NCI-H345 (cell line): ENCODE measurements at places on chromosomes 13 and 19.

GRCh38 chr19:55686311-55687050, 11.5 kb downstream of the EPN1 start:
- DNase-seq, result no peak

DNA sequence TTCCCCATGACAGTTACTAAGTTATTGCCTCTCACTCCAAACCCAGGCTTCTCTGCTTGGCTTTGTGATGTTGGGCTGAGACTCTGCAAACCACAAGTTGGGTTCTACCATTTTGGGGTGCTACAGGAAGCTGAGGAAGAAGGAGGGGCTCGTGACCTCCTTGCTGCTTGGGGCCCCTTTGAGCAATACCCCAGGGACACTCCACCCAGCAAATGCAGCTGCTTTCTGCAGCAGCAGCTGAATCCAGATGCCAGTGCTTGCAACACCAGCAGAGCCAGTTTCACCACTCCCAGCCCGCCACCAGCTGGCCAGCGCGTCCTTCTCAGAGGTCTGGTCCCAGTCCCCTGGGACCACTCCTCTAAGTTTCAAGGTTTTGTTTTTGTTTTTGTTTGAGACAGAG, 22.0 kb upstream of the UBAC2 start:
- DNase-seq, result no peak

DNA sequence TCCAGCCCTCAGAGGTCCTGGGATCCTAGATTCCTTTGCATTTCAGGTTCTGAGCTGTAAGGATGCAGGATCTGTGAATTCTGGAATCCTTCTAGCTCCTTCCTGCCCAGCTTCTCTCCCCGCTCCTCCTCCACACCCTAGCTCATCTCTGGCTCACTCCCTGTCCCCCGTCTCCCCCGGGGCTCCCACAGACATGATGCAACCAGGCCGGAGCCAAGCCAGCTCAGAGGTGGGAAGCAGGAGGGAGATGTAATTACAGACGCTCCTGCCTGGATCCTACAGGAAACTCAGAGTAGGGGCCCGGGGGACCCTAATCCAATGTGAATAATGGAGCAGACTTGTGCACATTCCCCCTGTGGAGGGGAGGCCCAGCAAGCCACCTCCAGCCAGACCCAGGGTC, 4.5 kb downstream of the GNG8 start:
- no peak for DNase-seq

- no peak for DNase-seq
Measured at GRCh38 chr19:39913682-39914333, 20.6 kb downstream of the FCGBP start.

DNA sequence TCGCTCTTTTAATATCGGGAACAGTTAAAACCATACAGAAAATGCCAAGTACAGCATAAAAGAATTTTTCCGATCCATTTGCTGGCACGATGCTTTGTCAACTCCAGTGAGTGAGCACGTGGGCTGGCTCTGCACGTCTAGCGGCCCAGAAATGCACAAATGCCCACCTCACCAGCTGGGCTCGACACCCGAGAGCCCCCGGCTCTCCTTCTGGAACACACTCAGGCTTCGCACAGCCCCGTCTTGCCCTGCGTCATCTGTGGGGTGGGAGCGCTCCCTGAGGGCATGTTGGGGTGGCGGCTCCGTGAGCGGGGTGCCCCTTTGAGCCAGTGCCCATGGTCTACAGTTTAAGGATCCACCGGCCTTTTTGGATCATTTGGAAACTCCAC, 24.5 kb downstream of the ATP4B start:
- no peak for DNase-seq

- no peak for DNase-seq
Measured at GRCh38 chr13:95516021-95516420, 36.5 kb upstream of the CLDN10 start.

- DNase-seq, result no peak
Measured at GRCh38 chr13:31038834-31039552, 106.5 kb downstream of the TEX26 start.

- DNase-seq, result peak; percentile 26
Measured at GRCh38 chr19:10871711-10872545, 575 bp downstream of the CARM1 start.

GRCh38 chr13:27813826-27814225, 21.5 kb downstream of the GSX1 start:
- no peak for DNase-seq

DNA sequence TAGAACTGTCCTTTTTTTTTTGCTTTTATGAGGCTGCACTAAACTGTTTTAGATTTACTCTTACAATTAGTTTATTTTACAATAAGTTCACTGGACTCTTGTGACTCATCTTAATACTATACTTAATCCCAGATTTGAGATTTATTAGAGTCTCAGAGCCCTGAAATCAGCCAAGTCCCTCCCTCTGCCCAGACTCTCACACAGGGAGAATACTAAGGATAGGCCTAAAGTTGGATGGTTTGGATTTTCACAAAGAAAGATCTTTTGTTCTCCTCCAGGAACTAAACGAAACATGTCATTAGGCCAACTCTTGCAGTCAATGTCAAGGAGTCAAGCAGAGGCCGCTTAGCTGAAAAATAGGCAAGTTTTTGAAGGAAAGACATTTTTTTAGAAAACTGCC, 42.7 kb upstream of the MIR17HG start:
- DNase-seq, result no peak

DNA sequence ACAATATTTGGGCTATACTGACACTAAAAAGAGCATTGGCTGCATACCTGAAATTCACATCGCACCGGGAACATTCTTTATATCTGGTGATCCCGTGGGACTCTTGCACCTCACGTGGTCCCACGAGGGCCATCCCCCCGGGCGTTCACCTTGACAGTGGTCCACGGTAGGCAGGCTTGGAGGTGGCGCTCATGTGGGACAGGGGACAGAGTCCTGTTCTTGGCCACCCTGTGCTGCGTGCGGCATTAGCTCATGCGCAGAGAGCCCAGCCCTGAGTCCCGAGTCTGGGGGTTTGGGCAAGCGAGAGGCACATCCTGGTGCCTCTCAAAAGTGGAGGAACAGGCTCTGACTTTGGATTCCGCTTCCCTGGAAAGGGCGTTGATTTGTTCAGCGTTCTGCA, 7.5 kb downstream of the GAMT start:
- no peak for DNase-seq

GRCh38 chr19:33669376-33669775, 47.6 kb downstream of the CHST8 start:
- DNase-seq, result no peak

DNA sequence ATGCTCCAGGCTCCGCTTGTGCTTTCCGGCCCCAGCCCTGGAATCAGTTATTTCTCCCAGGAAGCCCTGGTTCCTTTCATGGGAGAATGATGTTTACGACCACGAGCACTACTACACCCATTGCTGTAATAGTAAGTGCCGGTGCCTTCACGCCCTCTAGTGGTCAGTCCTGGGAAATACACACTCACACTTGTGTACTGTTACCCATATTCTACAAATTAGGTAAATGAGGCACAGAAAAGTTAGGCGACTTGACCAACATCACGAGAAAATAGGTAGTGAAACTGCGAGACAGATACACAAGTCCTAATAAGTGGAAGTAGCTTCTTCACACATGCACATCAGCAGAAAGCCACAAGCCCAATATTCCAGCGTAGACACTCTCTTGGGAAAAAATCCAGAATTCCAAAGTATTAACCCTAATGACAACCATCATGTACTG, 21.7 kb downstream of the CEACAM21 start:
- DNase-seq, result peak; percentile 57

- DNase-seq, result no peak
Measured at GRCh38 chr19:40776364-40776763, 1.0 kb downstream of the MIA start.

GRCh38 chr19:15732388-15732787, 4.6 kb downstream of the OR10H2 start:
- DNase-seq, result no peak

DNA sequence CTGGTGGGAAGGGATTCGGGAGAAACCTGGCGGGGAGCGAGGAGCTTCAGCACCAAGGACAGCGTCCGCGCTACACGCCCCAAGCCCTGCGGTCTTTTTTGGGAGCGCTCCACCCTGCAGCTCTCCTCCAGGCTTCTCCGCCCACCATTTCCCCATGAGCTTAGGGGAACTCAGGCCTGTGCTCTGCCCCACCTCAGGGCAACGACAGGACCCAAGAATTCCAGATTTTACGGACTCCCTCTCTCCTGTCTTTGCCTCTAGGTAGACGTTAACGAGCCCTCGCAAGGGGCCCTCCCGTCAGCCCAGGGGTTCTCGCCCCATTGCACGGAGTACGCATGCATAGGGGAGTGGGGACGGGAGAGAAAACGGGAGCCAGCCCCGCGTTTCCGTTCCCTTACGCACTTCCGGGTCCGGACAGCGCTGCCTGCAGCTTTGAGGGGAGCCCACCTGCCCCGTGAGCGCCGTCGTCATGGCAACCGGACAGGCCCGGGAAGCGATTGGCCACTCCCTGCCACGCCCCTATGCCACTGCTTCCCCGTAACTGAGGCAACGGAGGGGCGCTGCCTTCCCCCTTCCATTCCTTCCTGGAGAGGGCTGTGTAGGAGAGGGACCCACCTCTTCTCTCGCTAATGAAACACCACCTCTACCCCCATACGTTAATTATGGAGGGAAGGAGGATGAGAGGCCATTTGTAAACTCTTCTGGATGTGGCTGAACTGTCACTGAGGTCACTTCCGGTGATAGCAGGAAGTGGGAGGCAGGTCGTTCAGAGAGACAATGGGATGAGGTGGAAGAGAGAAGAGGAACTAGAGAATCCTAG, 20.8 kb downstream of the NOVA2 start:
- no peak for DNase-seq

GRCh38 chr19:37946132-37946531, 39.1 kb downstream of the SIPA1L3 start:
- no peak for DNase-seq

- DNase-seq, result no peak
Measured at GRCh38 chr13:31094331-31095015, 67.2 kb downstream of the HSPH1 start.

DNA sequence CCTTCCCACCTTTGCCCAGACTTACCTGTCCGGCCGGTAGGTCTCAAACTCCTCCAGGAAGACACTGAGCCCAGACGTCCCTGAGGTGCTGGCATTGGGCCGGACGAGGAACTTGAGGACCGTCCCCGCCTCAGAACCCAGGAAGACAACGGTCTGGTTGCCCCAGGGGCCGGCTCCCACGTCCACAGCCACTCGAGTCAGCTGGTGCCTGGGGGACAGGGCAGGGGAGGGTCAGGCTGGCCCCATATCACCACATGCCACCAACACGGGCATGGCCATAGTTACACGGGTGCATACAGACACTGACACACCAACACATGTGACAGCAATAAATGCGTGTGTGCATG, 8.4 kb upstream of the LRG1 start:
- no peak for DNase-seq

- DNase-seq, result no peak
Measured at GRCh38 chr13:88979465-88980175, 1308.4 kb downstream of the SLITRK5 start.

- DNase-seq, result no peak
Measured at GRCh38 chr13:39815345-39816111, 160.1 kb downstream of the COG6 start.

- DNase-seq, result peak; percentile 48
Measured at GRCh38 chr13:46675016-46675415, 121.9 kb downstream of the ESD start.

GRCh38 chr19:46925548-46925950, 64.8 kb downstream of the ARHGAP35 start:
- DNase-seq, result no peak

DNA sequence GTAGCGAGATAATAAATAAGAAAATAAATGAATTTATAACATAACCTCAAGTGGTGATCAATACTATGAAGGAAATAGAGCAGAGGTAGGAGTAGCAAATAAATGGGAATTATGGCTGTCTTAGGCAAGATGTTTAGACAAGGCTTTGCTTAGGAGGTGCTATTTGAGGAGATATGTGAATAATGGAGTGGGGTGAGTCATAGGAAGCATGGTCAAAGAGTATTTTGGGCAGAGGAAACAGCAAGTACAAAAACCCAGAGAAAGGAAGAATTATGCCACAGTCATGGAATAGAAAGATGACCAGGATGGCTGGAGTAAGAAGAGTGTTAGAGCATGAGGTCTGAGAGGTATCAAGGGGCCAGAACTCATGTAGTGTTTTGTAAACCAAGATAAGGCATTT, 33.6 kb upstream of the LPAR6 start:
- no peak for DNase-seq

DNA sequence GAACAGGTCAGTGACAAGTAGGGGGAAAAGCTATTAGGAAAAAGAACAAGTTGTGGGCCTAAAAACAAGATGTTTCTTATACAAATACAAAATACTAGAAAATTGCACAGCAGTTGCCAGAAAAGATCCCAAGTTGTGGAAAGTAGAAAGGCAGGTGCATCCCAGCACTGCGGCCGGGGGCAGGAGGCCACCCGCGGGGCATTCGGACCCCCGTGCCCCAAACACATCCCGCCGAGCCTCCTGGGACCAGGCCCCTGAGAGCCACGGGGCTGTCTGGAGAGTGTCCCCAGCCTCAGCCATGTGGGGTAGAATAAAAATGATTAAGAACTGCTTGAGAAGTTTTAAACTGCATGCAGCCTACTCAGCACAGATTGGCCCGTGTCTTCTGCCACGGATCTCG, 11.4 kb downstream of the RASA3 start:
- no peak for DNase-seq

DNA sequence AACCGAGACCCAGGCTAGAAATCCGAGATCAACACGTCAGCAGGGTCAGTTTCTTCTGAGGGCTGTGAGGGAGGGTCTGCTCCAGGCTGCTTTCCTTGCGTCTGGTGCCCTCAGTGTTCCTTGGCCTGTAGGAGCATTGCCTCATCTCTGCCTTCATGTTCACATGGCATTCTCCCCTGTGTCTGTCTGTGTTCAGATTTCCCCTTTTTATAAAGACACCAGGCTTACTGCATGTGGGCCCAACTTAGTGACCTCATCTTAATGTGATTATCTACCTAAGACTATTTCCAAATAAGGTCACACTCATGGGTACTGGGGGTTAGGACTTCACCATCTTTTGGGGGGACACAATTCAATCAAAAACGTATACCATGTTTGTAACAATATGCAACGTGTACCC, 57.2 kb upstream of the C1QTNF9 start:
- no peak for DNase-seq

DNA sequence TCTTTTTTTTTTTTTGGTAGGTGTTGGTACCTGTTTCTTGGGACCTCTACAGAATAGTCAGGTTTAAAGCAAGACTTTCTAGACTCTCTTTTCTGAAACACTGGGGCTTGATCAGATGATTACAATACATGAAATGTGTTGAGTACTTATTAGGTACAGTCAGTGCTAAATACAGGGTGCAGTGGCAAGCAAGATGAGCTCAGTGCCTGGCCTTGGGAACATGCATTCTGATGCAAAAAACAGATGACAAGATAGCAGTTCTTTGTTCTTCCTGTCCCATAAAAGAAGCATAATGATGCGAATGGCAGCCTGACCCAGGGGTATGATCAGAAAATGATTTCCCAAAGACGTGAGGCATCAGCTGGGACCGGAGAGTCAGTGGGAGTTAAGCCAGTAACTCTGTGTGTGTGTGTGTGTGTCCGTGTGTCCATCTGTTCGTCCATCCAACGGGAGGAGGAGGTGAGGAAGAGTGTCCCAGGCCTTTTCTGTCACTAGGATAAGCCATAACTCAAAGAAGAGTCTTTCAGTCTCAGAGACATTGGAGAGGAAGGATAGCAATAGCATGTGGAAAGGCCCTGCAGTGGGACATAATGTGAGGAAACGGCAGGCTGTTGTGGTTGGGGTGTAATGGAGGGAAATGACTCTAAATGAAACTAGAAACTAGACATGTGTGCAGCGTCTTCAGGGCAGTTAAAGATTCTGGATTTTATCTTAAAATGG, 32.2 kb downstream of the SLAIN1 start:
- DNase-seq, result no peak
